ENCODE measurements at places on chromosomes 2 and 18.

DNA sequence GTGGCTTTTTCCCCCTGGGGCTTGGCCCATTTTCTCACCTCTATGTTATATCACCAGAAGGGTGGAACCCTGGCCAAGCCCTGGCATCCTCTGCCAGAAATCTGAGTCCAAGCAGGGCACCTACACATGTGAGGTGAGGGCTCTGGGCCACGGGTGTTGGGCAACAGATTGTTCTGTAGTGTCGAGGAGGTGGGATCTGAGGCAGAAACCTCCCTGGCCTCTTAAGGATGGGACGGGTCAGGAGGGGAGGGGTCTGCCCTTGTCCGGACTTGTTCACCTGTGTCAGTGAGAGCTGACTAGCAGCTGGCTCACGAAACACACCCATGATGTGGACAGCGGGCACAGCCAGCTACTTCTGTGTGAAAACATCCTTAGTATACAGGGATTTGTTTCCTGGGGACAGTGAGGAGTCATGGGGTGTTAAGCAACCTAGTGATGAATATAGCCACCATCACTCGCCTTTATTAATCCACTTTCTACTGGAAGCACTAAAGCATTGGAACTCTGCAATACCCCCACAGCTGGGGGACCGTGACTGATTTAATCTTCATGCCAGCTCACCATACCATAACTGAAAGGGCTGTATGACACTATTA, 35.6 kb downstream of the EPAS1 start:
- no peak for DNase-seq

DNA sequence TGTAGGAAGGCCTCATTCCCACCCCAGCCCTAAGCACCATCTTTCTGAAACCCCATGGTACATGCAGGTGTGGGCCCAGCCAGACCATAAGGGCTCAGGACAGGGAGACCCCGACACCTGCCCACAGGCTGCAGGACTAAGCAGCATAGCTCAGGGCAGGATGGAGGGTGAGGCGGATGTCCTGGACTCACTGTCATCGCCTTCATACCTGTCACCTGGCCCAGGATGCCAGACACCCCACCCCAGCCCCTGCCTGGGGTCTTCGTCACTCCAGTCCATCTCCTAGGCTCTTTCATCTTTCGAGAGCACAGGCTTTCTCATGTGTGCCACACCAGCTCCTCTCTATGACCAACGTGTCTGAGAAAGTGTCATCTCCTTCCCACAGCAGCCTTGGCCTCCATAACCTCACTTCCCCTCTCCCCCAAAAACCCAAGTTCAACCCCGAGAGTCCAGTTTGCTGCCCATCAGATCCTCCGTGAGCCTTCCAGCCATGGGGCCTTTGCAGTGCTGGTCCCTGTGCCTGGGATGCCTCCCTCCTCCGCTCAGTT, 71.5 kb downstream of the EMX1 start:
- no peak for DNase-seq

GRCh38 chr18:58601468-58602266, 27.2 kb downstream of the ALPK2 start:
- DNase-seq = no peak

- no peak for DNase-seq
Observed at GRCh38 chr2:157759855-157760254, 116.3 kb downstream of the ACVR1 start.

DNA sequence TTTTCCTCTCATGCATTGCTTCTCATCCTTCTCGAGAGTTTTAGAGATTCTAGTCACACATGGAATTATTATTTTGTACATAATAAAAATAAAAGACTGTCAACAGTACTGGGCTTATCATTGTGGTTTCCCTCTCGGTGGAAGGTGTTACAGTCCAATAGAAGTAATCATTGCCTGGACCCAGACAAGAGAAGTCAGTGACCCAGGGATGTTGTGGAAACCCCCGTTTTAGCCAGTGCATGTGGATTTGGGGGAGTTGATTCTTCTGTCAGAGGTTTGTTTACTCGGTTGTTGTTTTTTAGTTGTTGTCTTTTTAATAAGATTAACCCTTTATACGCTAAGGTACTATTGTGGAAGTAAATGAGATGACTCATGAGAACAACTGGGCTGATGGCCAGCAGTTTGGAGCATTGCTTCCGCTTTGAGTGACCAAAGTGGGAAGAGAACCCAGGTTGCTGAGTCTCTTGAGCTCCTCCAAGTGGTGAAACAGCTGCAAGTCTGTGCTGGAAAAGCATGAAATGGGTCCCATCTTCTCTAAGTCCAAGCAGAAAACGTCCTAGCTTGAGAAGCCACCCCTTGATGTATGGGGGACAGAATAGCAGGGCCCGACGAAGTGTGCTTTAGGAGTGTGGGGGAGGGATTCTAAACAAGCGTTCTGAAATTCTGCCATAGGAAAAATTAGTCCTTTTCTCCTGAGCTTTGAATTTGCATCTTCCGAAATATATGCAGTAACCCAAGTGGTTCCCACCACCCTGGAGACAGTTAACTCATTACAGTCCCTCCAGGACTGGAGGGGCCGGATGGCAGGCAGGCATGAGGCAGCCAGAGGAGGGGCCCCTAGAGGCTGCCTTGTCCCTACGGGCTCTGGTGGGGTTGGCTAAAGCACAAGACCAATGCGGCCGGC, 61.8 kb upstream of the GPR45 start:
- no peak for DNase-seq

DNA sequence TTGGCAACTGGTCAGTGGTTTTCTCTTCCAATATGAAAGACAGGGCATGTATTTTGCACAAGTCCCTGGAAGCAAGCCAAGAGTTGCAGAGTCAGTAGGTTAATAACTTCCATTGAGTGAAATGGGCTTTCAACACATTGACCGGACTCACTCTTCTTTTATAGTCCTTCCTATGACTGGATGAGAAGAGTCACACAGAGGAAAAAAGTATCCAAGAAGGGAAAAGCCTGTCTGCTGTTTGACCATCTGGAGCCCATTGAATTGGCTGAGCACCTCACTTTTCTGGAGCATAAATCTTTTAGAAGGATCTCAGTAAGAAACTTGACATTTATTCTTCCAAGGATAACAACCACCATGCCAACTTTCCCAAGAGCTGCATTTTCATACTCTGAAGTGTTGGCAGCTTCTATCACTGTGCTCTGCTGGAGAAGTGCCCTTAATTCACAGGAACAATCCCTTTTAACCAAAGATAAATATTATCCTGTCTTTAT, 45.4 kb downstream of the RASGRP3 start:
- no peak for DNase-seq

DNA sequence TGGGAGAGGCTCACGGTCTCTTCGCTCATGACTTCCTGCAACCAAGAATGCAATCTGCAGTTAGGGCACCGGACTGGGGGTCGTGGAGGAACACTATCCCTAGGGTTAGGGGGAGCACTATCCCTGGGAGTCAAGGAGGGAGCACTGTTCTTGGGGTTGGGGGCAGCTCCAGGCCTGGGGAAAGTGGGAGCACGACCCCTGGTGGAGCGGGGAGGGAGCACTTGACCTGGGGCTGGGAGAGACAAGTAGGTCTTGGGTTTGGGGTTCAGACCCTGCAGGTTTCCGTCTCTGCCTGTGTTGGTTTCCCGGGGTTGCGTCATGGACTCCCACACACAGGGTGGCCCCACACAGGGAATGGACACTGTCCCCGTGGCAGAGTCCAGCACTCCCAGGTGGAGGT, 133.6 kb downstream of the TPO start:
- no peak for DNase-seq

DNA sequence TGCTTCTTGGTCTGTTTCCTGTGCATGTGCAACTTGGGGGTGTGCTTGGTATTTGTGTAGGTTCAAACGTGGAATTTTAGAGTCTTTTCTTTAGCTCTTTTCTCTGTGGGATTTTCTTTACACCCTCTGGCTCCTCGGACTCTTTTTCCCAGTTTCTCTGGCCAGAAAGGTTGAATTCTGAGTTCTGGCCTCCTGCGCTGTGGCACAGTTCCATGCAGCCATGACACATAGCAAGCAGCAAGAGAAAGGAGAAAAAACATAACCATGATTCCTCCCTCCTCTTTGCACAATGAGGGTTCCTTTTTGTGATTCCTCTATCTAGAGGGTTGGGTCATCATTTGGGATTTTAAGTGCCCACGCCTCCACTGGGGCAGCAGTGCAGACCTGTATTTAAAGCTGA, 33.8 kb downstream of the TMEM182 start:
- DNase-seq = no peak

- no peak for DNase-seq
Observed at GRCh38 chr2:41886757-41887156, 161.1 kb upstream of the PKDCC start.

GRCh38 chr2:157662401-157662800, 33.7 kb upstream of the ACVR1C start:
- DNase-seq = no peak

DNA sequence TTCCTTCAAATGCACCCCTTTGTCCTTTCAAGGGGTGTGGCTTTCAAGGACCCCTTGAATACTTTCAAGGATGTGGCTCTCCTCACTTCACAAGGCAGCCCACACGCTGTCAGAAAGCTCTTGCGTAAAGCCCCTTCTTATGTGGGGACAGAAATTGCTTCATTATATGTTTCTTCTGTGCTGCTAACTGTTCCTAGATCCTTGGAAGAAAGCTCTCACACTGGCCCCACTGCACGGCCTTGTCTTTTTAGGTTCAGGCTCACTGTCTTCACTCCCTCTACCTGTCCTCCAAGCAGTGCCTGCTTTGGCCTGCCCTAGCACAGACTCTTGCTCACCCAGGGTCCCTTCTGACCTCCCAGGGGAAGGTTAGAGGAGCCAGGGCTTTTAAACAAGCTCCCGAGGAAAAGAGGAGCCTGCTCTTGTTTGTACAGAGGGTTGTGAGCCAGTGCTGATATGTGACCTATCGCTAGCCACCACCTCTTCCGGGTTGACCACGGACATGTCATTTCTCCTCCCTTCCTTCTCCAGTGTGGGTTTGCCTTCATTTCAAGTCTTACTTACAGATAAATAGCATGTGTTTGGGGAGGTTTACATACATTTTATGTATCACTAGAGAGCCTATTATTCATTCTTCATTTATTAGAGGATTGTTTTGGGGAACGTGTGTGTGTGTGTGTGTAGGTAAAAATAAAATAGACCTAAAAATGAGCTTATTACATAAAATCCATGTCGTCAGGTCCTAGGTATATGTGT, 94.7 kb downstream of the RTN4 start:
- DNase-seq = no peak

DNA sequence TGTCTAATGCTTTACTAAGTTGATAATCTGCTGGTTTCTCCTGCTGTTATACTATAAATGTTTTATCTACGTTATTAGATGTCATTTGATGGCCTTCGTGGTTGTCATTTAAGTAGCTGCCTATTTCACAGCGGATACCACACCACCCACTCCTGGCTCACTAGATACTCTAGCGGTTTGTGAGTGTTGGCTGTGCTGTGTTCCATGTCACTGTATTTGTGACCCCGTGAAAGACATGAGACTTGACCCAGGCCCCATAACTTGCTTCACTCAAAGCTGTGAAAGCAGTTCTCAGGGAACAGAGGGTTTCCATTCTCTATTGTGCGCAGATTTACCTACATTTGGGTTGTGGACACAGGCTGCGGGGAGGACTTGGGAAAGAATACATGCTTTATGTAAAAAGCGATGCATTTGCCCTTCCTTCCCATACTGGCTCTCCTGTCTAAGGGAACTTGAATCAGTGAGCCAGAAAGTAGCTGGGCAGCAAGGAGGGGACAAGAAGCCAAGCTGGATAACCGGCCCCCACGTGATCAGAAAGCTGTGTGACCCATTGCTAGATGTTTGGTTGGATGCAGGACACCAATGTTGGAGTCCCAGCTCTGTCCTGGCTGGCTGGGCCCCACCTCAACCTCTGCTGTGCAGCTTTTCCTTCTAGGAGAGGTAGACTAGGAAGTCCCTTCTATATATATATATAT, 52.2 kb downstream of the PLB1 start:
- no peak for DNase-seq

DNA sequence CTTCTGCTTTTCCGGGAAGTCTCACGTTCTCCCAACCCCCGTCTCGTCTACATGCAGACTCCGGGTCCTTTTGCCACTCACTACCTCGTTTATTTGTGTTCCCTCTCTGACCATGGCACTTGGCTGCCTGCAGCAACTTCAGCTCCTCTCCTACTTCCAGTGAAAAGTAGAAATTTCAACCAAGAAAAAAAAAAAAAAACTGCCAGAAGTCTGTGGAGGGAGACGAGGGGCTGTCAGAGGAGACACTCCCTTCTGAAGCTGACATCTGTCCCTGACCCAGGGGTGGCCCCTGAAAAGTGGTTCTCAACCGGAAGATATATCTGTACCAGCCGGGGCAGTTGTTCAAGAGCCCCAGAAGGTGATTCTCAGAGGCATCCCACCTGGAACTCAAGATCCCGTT, 742 bp upstream of the MYO5B start:
- no peak for DNase-seq

DNA sequence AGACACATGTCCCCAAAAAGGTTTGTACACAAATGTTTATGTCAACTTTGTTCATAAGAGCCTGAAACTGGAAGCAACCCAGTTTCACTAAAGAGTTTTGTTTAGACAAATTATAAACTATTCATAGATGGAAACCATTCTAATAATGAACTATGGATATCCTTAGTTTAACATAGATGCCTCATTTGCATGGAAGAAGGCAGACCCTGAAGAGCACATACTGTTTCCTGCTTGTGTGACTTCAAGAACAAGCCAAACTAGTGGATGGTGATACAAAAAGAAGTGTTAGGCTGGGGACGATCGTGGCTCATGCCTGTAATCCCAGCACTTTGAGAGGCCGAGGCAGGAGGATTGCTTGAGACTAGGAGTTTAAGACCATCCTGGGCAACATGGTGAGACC, 48.1 kb downstream of the ACOXL start:
- no peak for DNase-seq

GRCh38 chr18:2896990-2897389, 50.2 kb downstream of the EMILIN2 start:
- no peak for DNase-seq

GRCh38 chr2:85868822-85869221, 20.0 kb downstream of the ST3GAL5 start:
- no peak for DNase-seq

GRCh38 chr2:50547521-50547920, 484.4 kb downstream of the NRXN1 start:
- no peak for DNase-seq

GRCh38 chr2:141741652-141742051, 389.2 kb downstream of the LRP1B start:
- no peak for DNase-seq

DNA sequence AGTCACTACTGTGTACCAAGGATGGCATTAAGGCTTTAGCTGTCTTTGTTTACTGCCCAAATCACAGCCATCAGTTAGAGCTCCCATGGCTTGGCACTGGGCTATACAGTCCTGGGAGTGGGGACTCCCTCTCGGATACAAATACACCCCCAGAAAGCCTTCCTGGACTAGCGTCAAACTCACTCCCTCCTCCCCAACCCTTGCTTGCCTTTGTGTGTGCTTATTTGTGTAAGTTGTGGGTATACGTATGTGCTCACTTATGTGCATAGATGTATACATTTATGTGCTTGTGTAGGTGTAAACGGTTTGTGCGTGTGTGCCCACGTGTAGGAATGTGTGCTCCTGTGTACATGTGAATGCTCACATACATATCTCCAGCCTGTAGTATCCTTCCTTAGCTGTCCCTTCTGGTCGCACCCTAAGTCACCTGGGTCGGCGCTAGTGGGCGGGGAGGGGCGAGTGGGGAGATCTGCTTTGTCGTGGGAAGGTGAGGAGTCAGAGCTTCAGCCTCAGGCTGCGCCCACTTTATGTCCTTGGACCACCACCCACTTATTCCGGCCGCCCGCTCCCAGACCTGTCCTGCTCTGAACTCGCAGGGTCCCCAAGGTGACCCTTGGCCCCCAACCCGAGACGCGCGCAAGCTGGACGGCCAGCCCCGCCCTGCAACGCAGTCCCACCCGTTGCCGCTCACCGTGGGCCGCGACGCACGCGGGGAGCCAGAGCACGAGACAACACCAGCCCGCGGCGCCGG, 461 bp downstream of the PRADC1 start:
- no peak for DNase-seq
